ENCODE measurements at places on chromosomes 2 and 18.

- DNase-seq, result no peak
Measured at GRCh38 chr2:46448111-46448510, 31.3 kb upstream of the TMEM247 start.

DNA sequence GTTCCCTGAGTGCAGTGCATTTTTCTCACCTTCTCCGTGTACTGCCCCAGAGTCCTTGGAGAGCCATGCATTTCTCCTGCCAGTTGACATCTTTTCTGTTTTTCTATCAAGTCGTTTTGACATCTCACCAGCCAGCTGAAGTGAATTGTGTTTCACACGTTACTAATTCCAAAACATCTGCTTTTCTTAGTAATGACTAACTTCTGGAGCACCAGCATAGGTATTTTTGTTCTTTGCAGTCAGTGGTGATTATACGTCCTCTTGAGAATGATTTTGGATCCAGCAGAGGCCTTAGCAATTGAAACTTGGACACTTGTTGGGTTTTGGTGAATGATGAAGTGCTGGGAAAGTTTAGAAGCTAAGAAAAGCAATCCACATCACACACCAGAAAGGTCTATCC lies 112.5 kb downstream of the PIK3C3 start:
- no peak for DNase-seq

- no peak for DNase-seq
Measured at GRCh38 chr2:18299423-18300212, 260.8 kb downstream of the RDH14 start.

DNA sequence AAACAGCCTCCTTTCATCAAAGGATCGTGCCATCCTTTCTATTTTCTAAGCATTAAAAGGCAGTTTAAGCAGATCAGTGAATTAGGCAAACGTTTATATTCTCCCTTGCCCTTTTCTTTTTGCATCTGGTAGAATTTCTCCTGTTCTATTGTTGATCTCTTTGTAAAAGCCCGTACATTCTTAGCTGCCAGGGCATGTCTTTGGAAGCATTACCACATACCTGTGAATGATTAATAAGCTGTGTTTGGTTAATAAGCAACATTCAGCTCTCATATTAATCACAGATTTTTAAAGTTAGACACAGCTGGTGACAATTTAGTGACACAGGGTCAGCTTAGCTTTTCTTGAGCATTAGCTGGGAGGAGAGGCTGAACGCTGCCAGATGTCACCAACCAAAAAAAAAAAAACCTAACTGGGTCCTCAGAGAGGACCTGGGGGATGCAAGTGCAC lies 33.8 kb upstream of the CYP1B1 start:
- no peak for DNase-seq

GRCh38 chr2:58030771-58031170 lies 15.8 kb upstream of the VRK2 start:
- DNase-seq, result no peak

Data from D341Med (cell line).